ENCODE measurements at places on chromosomes 5 and 9.

- DNase-seq: no peak
Measured at GRCh38 chr5:42570966-42571960, 148.0 kb downstream of the GHR start.

DNA sequence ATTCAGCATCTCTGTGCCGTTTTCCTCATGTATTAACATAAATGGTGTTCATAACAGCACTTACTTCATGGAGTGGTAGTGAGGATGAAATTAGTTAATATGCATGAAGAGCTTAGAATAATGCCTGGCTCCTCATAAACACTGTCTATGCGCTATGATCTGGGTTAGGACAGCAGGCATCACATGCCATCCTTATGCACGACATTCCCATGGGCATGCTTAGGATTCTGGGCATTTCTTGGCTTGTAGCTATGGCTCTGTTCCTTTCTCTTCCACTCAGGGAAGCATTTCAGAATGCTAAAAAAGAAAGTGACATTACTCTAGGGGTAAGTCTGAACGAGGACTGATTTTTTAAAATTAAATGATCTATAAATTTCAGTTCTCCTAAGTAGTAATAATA is 349.8 kb downstream of the ARHGEF28 start:
- no peak for DNase-seq

DNA sequence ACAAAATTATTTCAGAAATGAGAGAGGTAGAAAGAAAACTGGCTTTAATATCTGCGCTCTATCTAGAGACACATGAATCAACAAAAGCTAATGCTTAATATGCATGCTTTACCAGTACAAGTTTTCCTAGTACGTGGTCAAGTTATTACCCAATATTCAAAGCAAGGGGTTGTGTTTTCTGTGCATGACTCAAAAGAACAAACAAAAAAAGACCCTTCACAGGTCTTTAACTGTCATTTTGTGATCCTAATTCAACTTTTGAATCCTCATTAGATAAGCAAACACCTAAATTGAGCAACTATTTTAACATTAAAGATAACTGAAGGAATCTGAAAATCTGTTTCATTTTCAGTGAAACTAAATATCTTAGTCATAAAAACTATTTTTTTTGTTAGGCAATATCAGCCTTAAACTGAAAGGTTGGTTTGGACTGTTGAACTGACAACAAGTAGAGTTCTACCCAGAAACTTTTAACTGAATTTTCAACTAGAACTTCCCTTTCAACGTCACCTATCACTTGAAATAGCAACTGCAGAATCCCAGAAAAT is 12.5 kb downstream of the ST8SIA4 start:
- DNase-seq: no peak

- no peak for DNase-seq
Measured at GRCh38 chr5:78720227-78720985, 71.8 kb upstream of the LHFPL2 start.

DNA sequence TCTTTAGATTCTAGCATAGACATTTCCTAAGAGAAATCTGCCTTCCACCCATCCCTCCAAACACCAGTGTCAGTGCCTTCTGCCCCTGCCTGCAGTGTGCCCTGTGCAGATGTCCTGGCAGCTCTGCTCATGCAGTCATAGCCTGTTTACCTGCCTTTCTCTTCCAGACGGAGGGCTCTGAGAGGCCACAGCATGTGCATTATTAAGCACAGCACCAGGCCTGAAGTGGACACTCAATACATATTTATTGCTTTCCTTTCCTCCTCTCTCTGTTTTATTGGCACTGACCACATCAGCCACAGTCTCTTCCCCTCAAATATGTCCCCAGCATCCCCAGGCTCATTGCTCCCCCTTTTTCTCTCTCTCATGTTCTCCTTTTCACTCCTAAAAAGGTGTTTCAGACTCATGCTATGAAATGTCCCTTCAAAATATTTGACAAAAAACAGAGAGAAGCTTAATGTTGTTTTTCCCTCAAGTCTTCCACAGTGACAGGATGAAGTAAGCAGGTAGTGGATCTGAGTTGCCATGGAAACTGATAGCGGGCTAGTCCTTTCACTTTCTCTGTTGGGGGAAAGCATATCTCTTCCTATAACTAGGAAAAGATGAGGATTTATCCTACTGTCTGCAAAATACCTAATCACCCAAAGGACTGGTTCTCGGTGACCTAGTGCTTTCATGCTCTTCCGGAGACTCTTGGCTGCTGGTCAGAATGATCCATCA is 100.9 kb downstream of the ATP10B start:
- DNase-seq: no peak

- DNase-seq: no peak
Measured at GRCh38 chr5:56858777-56859442, 43.6 kb downstream of the MAP3K1 start.

DNA sequence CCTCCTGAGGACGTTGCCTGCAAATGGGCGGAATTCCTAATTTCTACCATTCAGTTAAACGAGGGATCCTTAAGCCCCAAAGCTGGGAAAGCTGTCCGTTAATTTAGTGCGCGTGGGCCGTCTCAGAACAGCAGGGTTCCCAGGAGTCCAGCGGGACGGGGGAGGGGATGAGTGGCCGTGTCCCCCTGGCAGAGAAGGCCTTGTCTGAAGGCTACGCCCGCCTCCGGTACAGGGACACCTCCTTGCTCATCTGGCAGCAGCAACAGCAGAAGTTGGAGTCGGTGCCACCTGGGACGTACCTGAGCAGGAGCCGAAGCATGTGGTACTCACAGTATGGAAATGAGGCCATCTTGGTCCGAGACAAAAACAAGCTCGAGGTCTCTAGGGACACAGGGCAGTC is 1.3 kb downstream of the BRD3OS start:
- DNase-seq: no peak

DNA sequence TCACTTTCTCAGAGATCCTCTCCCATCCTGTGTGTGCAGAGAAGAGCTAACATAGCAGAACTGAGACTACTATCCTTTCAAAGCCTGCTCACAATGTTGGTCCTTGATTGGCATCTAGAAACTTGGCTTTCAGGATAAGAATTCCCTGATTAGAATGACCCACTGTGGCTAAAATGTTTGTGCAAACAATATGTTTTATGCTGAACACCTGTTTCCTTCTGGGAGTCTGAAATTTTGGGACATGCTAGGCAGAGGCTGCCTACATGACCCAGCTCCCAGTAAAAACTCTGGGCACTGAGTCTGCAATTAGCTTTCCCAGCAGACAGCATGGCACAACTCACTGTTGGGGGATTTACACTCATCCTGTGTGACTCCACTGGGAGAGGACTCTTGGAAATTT is 78.9 kb downstream of the CFAP95 start:
- no peak for DNase-seq

- DNase-seq: peak; percentile 24
Measured at GRCh38 chr5:5523066-5523505, 100.6 kb downstream of the ICE1 start.

- no peak for DNase-seq
Measured at GRCh38 chr5:26582350-26583045, 455.9 kb downstream of the CDH9 start.

DNA sequence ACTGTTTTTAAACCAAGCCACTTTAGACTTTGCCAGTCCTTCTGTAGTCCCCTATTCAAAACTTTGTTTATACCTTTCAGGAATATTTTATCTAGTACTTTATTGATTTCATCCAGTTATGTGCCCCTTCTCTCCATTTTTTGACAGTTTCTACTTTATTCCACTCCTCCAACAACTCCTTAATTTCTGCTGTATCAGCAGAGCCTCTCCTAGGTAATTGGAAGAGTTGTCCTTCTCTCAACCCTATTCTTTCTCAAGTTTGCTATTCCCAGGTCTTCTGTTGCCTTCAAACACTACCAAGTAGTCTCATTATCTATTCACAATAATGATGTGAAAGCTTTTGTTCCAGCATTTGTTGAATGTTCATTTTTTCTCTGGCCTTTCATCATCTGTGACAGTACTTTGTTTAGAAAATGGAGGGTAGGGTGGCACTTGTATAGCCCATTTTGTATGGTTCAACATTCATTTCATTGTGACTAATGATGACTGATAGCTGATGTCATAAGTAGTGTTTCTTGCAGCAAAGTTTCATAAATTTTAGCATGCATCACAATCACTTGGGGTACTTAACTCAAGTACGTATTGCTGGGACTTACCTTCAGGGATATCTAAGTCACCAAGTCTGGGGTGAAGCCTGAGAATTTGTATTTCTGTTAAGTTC is 204.4 kb upstream of the DMRT1 start:
- DNase-seq: no peak

DNA sequence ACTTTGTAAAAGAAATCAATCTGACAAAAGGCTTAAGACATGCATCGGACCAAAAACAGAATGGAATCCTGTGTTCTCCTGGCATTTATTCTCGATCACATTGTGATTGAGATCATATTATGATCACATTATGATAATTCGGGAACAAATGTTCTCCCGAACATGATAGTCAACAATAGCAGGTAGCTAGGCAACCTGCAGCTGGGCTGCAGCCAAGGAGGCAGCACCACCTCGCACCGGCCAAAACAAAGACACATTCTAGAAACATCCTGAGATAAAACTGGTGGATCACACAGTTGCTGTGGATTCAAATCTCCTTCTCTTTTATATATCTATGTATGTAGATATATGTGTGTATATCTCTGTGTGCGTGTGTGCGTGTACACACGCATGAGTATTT is 480.6 kb upstream of the CYLC2 start:
- no peak for DNase-seq

GRCh38 chr9:75892216-75892911 is 1.9 kb downstream of the PCSK5 start:
- no peak for DNase-seq

GRCh38 chr9:87546704-87547103 is 49.0 kb downstream of the DAPK1 start:
- DNase-seq: peak; percentile 25

GRCh38 chr5:54579591-54580295 is 62.2 kb downstream of the SNX18 start:
- no peak for DNase-seq

GRCh38 chr5:98940581-98940980 is 11.8 kb upstream of the CHD1 start:
- DNase-seq: no peak

- DNase-seq: no peak
Measured at GRCh38 chr9:92545002-92545510, 9.3 kb upstream of the ECM2 start.

DNA sequence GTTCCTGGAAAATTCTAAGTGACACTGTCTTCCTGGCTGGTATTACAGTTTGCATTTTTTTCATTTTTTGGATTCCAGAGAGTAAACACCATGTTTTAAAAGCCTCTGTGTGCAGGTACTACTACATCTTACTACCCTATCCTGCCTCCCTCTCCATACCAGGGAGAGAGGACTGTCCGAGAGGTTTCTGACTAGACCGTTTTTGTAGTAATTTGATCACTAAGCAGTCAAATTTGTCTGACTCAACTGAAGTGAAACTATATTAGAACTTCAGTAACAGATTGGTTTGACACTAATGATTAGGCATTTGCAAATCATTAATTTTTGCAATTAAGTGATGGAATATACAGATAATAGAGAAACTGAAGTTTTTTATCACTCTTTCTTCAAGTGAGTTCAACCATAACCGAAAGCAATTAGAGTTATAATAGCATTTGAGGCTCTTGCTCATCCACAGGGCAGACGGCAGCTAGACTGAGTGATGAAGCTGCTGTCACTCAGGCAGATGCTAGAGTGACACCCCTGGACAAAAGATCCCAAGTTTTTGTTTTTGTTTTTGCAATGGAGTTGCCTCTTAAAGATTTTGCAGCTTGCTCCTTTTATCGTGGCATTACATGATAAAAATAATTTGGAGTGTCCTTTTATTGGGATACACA is 44.3 kb downstream of the SMARCA2 start:
- no peak for DNase-seq

DNA sequence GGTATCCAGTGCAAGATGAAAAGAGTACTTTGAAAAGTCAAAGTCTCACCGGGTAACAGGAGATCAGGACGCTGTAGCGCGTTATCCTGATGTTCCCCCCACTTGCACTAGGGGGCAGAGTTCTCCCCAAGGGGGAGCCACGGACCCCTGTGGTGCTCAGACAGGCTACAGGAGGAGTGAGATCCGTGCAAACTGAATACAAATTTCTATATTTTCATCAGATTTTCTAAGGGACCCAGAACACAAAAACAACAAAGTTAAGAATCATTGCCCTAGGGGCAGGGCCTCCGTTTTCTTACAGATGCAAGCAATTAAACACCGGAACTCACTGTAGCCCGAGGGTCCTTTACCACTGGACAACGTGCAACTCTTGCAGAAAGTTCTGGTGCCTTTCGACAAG is 2.0 kb downstream of the MYO10 start:
- peak; percentile 25 for DNase-seq

GRCh38 chr9:129058965-129059795 is 21.7 kb upstream of the DOLPP1 start:
- peak; percentile 52 for DNase-seq

DNA sequence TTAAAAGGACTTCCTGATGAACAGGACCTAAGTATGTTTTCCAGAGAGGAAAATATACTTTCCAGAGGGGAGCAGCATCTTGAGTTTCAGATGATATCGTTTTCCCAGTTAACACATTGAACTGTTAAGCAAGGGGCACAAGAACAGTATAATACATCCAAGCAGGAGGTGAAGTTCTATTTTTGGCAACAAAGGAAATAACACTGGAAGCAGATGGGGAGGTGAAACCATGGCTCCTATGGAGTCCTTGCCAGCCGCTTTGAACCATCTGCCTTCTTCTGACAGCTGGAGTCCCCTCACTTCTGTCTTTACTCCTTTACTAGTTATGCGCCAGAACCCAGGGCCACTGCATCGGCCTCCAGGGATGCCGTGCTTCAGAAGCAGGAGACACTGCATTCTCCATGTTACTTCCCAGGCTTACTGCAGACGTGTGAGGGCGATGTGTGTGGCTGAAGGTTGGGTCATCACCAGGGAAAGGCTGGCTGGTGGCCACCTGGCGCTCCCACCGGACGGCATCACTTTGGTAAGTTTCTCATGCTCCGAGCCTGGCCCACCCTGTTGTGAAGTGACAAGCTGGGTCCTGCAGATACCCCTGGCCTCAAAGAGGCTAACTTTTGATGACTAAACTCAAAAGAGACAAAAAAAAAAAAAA is 77.8 kb downstream of the TTLL11 start:
- no peak for DNase-seq

DNA sequence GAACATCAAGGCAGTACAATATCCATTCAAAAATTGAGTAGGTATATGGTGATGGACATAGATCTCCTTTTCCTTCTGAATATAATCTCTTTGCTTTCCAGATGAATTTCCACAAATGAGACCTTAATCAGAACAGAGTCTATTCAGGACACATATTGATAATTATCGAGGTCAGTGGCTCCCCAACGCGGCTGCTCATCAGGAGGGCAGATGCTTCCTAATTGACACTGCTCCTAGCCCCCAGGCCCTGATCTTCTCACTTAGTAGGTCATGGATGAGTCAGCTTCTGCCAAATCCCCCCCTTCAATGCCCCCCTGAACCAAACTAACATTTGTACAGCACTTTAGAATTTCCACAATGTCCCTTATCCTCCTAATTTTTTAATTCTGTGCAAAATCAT is 51.6 kb downstream of the SEMA5A start:
- DNase-seq: no peak

DNA sequence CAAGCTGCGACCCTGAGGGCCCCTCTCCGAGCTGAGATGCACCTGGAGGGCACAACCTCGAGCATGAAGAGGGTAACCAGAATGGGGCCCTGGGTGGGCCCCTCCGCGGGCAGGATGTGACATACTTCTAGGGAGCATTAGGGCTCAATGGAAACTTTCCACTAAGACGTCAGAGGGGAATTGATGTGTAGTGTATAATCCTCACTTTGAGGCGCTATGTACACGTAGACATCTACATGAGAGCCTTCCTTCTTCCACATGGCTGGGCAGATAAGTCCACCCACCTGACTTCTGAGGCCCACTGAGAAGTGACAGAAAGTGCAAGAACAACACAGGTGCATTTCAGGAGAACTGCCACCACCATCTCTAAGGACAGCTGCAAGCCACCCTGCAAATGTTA is 61.0 kb downstream of the DAP start:
- DNase-seq: no peak
